ENCODE measurements at places on chromosomes 2 and 18.

DNA sequence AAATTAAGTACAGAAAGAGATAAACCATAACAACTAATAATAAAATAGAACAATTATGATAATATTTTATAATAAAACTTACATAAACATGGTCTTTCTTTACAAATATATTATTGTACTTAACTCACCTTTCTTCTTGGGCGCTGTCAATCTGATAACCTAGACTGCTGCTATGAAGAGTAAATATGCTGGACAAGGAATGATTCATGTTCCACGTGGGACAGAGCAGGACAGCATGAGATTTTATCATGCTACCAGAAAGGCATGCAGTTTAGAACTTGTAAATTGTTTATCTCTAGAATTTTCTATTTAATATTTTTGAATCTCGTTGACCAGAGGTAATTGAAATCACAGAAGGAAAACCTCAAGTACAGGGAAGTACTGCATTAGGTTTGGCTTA is 210.7 kb downstream of the ANKRD30B start:
- no peak for DNase-seq

- DNase-seq, result no peak
These were observed 80.5 kb downstream of the GALNT14 start for GRCh38 chr2:31057691-31058090.

DNA sequence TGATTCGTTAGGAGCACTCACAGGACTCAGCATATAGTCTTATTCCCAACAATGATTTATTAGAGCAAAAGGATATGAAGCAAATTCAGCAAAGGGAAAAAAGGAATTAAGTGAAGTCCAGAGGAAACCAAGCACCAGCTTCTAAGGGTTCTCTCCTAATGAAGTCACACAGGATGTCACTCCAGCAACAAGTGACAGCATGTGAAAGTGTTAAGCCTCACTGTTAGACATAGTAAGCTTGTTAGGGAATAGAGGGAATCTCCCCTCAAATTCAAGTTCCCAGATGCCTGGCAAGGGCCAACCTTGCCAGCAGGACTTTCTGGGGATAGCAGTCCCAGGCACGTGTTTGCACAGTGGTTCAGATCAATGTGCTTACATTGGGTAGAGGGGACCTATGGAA is 4.4 kb upstream of the SLC30A6 start:
- DNase-seq, result no peak

- DNase-seq, result no peak
These were observed 276.3 kb downstream of the EIPR1 start for GRCh38 chr2:3101016-3101942.

- peak; percentile 31 for DNase-seq
These were observed 40.5 kb downstream of the IRS1 start for GRCh38 chr2:226758921-226759640.

DNA sequence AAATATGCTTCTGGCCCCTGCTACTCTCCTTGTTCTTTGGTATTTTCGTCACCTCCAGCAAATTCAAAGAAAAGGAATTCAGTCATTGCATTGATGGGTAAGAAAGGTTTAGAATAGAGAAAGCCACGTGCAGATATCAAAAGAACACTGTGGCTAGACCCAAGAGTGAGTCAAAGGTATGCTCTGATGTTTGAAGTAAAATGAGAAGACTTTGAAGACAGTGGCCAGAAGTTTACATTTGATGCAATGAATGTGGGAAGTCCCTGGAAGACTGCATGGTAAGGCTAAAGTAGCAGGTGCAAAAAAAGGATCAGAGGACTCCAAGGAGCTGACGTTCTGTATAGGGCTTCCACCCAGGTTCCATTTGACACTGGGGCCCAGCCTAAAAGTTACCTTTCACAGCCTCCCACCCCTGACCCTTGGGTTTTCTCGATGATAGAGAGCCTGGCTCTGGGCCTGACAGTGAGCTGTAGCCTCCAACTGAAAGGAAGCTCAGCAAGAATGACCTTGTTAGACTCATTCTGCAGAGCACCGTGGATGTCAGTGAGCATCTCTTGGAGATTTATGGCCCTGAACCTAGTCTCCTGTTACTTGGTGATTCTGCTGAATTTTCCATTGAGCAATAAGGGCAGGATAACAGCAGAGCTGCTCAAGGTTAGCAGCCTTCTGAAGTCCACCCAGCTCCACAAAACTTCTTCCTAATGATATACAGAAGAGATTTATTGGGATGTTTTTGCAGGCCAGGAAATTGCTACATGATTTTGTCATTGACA is 223.7 kb upstream of the RBBP8 start:
- no peak for DNase-seq

GRCh38 chr2:169109502-169110409 is 40.4 kb downstream of the DHRS9 start:
- DNase-seq, result peak; percentile 30

DNA sequence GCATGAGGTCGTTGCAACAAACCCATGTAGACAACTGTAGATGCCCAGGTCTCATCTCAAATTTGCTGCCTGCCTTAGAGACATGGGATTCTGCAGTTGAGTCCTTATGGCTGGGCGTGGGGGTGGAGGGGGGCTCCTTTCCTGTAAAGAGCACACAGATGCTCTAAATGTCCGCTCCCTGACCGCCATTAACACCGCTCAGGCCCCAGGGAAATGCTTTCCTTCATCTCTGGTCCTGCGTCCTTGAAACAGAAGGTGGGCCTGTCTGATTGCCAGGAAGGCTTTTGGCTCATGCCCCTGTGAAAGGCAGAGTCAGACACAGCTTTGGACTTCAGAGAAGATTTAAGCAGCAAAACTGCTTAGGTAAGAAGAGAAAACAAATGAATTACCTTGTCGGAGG is 25.7 kb downstream of the GPR39 start:
- DNase-seq, result no peak

DNA sequence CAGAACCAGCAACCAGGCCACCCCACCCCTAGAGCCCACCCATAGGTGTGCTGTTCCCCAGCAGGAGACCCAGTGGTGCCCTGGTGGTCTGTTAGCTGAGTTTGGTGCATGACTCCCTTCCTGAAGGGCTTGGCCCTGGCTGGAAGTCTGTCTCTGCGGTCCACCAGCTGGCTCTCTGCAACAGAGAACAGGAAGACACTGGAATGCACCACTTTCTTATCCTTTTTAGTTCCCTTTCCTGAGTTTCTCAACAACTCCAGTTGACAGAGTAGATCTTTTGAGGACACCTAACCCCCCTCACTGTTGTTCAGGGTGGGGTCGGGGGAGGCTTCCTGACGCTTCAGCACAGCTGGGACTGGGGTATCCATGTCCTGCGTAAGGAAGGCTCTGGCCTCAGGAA is 11.9 kb upstream of the RPL37A start:
- DNase-seq, result no peak

- no peak for DNase-seq
These were observed 238.7 kb upstream of the KCNH7 start for GRCh38 chr2:163077241-163077640.

- DNase-seq, result no peak
These were observed 34.8 kb downstream of the ATOH8 start for GRCh38 chr2:85788603-85789002.

GRCh38 chr2:135245071-135245470 is 193.0 kb downstream of the RAB3GAP1 start:
- DNase-seq, result no peak

DNA sequence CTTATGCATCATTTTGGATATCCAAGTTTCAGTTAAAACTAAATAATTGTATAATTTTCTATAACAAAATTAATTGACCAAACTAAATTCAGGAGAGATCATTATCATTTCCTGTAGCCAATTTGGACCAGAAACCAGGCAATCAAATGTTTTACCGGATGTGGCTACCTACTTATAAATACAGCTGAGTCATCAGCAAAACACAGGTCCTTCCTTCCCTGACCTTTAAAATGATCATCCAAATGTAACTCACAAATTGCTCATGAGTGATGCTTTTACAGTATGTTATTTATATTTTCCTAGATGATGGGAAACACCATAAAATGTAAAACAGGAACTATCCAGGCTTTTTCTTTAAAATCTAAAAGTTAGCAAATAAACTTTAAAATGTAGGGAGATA is 133.7 kb downstream of the CBLN2 start:
- no peak for DNase-seq

GRCh38 chr2:100655446-100655845 is 92.7 kb downstream of the PDCL3 start:
- DNase-seq, result no peak

GRCh38 chr2:212520340-212520739 is 18.3 kb downstream of the ERBB4 start:
- DNase-seq, result no peak

Data from HS-27A (cell line).